ENCODE measurements at places on chromosomes 7 and 10.

- no peak for DNase-seq
Observed at GRCh38 chr7:37545619-37546534, 97.2 kb upstream of the ELMO1 start.

DNA sequence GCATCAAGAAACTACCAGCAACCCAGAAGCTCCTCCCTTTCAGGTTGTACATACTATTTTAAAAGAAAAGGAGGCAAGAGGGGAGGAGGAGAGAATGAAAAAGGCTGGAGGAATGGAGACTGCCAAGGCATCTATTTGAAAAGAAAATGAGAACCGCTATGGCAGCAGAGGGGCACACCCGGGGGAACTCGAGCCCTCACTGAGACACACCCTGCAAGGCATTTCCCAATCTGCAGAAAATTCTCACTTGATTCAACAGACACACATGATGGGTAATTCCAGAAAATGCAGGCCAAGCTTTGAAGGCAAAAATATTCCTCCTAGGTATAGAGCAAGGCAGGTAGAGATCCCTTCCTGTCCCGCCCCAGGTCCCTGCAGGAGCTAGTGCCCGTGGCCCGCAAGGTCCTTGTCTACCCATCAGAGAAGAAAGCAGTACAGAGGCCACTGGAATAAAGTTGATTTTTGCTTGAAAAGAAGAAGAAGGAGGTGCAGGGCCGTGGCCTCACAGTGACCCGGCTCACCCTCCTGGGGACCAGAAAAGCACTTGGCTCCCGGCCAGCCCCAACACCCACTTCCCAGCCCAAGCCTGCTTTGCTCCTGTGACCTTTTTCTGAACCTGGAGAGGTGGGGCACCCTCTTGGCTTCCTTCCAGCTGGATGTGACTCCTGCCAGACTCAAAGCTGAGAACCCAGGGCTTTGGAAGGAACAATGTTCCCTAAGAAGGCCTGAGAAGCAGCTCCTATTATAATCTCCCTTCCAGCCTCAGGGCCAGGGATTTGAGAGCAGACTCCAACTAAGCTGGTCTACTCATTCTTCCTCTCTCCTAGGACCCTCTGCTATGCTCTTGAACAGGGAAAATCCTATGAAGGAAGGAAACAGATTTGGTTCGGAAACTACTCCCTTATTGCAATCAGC, 6.2 kb upstream of the PIK3CG start:
- no peak for DNase-seq

DNA sequence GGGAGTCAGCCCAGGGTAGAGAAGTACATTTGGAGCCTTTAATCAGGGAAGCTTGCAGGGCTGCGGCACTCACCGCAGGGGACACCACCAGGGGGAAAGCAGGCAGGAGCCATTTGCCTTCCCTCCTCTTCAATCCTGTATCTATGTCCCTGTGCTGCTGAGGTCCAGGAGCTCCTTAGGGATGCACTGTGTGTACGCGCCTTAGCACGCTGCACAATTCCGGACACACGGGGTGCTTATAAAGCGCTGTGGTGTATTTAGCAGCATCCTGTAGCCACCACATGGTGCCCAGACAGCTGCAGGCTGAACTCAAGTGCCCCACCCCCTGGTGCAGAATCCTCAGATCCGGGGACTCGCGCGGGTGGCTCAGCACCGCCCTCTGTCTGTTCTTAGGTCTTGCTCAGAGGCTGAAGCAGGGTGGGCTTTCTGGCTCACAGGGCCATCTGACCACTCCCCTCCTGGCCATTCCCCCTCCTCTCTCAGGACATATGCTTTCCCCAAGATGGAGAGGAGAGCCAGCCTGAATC, 421.4 kb downstream of the SDK1 start:
- DNase-seq, result peak; percentile 12

- no peak for DNase-seq
Observed at GRCh38 chr10:14039968-14040668, 290.6 kb downstream of the FRMD4A start.

Data from activated T-cell treated with anti-CD3 and anti-CD28 coated beads, Interleukin-2, amount 50 U/mL, for 4 hours (primary cell).